ENCODE measurements at places on chromosomes 16 and 17.
A peak's percentile ranks its signal among the peaks of the same experiment; 100 is the strongest.

DNA sequence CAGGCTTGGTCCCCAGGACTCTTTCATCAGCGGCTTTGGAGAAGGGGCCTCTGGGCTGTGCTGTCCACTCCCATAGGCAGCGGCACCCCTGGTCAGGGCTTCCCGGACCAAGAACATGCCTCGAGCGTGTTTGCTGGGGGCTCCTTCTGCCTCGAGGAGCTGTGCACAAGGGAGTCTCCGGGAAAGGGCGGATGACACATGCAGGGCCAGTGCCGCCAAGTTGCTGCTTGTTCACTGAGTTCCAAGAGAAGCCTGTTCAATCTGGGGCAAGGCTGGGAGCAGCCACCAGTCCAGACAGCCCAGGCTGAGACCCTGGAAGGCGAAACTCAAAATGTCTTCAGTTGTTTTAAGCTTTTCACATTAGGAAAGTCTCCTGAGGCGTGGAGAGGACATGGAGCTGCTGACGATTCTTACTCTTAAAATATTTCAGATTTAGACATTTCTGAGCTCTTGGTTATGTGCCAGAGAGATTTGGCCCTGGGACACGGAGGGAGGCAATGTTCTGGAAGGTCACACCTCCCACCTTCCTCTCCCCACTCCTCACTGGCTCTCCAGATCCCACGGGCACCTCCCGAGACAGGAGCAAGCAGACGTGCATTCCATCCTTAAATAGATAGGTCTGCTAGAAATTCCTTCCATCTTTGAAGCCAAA, 84.5 kb upstream of the ZNF469 start:
- no peaks in the 10 kb centered on the region for H3K4me1 ChIP-seq
- DNase-seq: no peak
- H3K27ac ChIP-seq: no peak overlapping the region
- H3K4me3 ChIP-seq: no peak overlapping the region
- peaks cover 3% of the 10 kb centered on the region for H3K27me3 ChIP-seq
- H3K36me3 ChIP-seq: no peaks in the 10 kb centered on the region

- H3K4me1 ChIP-seq: peaks cover 16% of the 10 kb centered on the region
- H3K36me3 ChIP-seq: peaks cover 5% of the 10 kb centered on the region
- peak overlapping the region; percentile 70 for H3K27ac ChIP-seq
Measured at GRCh38 chr17:35730400-35731005, 936 bp upstream of the RASL10B start.

- no peaks in the 10 kb centered on the region for H3K27me3 ChIP-seq
- no peak overlapping the region for H3K4me3 ChIP-seq
- H3K27ac ChIP-seq: no peak overlapping the region
- peaks cover 9% of the 10 kb centered on the region for H3K36me3 ChIP-seq
- DNase-seq: no peak
- peaks cover 10% of the 10 kb centered on the region for H3K4me1 ChIP-seq
Measured at GRCh38 chr16:53900667-53901066, 196.7 kb downstream of the FTO start.

DNA sequence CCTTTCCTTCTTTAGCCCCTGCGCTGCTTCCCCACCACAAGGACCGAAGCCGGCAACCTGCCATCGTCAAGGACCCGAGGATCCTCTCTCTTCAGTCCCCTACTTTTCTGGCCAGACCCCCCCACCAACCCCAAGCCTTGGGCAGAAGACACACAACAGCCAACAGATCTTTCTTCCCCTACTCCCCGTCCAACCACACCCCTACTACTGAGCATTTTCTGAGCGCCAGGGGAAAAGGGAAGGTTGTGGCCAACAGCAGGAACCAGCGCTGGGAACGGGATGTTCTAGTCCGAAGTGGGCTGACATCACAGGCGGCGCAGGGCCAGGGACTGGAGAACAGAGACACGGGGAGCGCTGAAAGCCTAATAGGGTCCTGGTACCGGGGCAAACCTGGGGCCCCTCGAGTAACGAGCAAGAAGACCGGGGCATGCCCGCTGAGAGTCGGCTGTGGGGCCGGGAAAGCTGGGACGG, 528 bp downstream of the PER1 start:
- no peak overlapping the region for H3K4me3 ChIP-seq
- H3K4me1 ChIP-seq: peaks cover 30% of the 10 kb centered on the region
- H3K36me3 ChIP-seq: peaks cover 24% of the 10 kb centered on the region
- no peaks in the 10 kb centered on the region for H3K27me3 ChIP-seq

DNA sequence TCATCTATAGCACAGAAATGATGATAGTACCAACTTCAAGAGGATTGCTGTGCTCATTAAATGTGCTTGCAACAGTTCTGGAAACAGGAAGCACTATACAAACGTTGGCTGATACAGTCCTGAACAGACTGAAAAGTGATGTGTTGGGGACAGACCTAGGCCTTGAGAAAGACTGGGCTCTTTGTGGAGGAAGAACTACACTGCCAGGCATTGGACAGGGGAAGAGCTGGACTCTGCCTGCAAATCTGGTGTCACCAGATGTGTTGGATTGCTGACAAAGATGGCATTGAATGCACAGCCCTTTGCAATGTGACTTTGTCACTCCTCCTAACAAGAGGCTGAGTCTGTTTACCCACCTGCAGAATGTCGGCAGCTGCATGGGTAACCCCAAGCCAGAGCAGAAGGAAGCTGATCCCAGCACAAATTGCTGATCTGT, 12.4 kb upstream of the ST6GALNAC2 start:
- peaks cover 9% of the 10 kb centered on the region for H3K27me3 ChIP-seq
- no peak overlapping the region for H3K4me3 ChIP-seq
- no peak for DNase-seq
- no peaks in the 10 kb centered on the region for H3K36me3 ChIP-seq
- peaks cover 15% of the 10 kb centered on the region for H3K4me1 ChIP-seq

DNA sequence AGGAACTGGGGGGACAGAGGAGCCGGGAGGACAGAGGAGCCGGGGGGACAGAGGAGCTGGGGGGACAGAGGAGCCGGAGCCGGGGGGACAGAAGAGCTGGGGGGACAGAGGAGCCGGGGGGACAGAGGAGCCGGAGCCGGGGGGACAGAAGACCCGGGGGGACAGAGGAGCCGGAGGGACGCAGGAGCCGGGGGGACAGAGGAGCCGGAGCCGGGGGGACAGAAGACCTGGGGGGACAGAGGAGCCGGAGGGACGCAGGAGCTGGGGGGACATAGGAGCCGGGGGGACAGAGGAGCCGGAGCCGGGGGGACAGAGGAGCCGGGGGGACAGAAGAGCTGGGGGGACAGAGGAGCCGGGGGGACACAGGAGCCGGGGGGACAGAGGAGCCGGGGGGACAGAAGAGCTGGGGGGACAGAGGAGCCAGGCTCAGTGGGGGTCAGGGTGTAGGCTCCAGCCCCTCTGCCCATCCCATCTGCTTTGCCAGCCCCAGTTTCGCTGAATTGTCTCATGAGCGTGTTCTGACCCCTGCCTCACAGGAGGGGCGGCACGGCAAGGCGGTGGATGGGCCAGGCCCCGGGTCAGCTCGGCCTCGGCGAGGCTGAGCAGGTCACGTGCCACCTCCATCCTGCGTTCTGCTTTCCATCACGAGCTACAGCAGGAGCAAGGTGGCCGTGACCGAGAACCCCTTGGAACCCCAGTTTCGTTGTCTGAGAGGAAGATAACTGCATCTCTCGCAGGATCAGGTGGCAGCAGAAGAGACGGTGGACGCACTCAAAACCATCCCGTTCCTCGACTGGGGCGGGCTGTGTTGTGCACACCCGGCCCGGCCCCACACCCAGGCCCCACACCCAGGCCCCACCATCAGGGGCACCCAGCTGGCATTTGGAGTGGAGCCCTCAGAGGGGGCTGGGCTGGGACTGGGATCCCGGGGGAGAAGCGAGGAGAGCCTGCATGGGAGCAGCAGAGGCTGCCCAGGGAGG, 26.1 kb upstream of the CBFA2T3 start:
- H3K27me3 ChIP-seq: peaks cover 12% of the 10 kb centered on the region
- no peaks in the 10 kb centered on the region for H3K36me3 ChIP-seq
- no peak for DNase-seq
- H3K4me3 ChIP-seq: no peak overlapping the region

DNA sequence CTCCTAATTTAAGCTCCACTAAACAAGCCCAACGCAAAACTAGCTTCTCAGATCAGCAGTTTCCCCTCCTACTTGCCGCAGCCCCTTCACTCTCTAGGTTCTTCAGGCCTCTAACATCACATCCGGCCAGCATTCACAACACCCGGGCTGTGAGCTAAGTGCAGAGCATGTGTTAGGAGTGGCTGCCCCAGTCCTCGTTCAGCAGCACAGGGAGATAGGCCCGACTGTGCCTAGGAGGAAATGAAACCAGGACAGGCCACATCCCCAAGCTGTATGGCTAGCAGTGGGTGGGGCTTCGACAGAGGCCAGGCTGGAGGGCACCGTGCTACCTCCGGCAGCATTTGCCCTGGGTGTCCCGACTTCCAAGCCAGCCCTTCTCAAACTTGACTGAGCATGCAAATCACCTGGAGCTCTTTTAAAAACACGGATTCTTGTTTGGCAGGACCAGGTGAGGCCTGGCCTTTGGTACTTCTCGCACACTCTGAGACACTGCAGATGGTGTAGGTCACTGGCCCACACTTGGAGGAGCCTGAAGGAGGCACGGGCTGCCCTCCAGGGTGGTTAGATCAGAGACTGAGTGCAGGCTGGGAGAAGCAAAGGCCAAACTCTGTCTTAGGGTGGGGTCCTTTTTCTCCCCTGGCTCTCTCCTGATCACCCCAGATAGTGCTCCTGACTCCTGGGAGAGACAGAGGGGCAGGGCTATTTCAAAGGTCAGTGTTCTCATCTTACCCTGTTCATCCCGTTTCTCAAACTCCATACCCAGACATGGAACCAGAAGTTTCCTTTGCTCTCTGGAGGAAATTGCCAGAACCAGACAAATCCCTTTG, 202.0 kb downstream of the C16orf78 start:
- no peak overlapping the region for H3K27ac ChIP-seq
- no peak for DNase-seq
- H3K36me3 ChIP-seq: no peaks in the 10 kb centered on the region
- H3K27me3 ChIP-seq: no peaks in the 10 kb centered on the region
- H3K4me3 ChIP-seq: no peak overlapping the region
- H3K4me1 ChIP-seq: no peaks in the 10 kb centered on the region
